ENCODE measurements at places on chromosomes 4 and X.

GRCh38 chr4:88697588-88698329 lies at the start of gene NAP1L5:
Gene NAP1L5, minus strand, starts transcription at chr4:88697829. Its CDS starts 75 bp downstream, at chr4:88697754.
- no peaks in the 10 kb centered on the region for H3K36me3 ChIP-seq
- DNase-seq = peak; percentile 85
- peak within 1 kb of the TSS; percentile 51 for H3K4me3 ChIP-seq
- H3K27me3 ChIP-seq = no peaks in the 10 kb centered on the region

- H3K27me3 ChIP-seq = no peaks in the 10 kb centered on the region
- no peaks in the 10 kb centered on the region for H3K36me3 ChIP-seq
- no peak overlapping the region for H3K27ac ChIP-seq
- no peak overlapping the region for H3K4me3 ChIP-seq
- no peak for DNase-seq
Observed at GRCh38 chrX:29431895-29432294, 783.5 kb upstream of the MAGEB2 start.

DNA sequence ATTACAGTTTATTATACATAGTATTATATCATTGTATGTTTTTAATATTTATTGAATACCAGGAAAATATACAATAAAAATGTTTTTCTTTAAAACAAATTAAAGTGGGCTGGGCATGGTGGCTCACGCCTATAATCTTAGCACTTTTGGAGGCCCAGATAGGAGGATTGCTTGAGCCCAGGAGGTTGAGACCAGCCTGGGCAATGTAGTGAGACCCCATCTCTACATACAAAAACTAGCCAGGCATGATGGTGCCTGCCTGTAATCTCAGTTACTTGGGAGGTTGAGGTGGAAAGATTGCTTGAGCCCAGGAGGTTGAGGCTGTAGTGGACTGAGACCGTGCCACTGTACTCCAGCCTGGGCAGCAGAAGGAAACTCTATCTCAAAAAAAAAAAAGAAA lies 38.3 kb upstream of the PDS5A start:
- no peak for DNase-seq
- no peaks in the 10 kb centered on the region for H3K27me3 ChIP-seq
- no peaks in the 10 kb centered on the region for H3K36me3 ChIP-seq
- no peaks in the 10 kb centered on the region for H3K4me1 ChIP-seq

GRCh38 chr4:181578911-181579310 lies 664.3 kb upstream of the TENM3 start:
- H3K4me3 ChIP-seq = no peak overlapping the region
- DNase-seq = no peak
- H3K27me3 ChIP-seq = no peaks in the 10 kb centered on the region
- no peak overlapping the region for H3K27ac ChIP-seq

- H3K36me3 ChIP-seq = peaks cover 3% of the 10 kb centered on the region
- H3K4me3 ChIP-seq = no peak overlapping the region
- DNase-seq = no peak
- H3K27ac ChIP-seq = no peak overlapping the region
- H3K27me3 ChIP-seq = no peaks in the 10 kb centered on the region
Observed at GRCh38 chr4:37615059-37615719, 71.0 kb downstream of the RELL1 start.

DNA sequence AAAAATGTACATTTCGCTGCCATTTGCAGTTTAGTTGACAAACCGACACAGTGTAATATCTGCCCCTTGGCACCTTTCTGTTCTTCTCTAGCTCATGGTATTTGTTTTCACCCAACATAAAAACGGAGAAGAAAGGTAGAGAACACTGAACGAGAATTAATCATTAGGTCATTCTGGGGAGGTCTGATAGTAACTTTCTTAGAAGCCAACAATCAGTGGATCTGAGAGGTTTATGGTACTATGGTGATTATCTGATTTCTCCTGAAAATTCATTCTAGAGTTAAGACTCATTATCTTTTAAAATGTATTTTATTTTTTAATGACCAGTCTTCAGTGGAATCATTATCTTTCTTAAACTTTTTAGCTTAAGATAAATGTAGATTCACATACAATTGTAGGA lies 8.5 kb downstream of the RAPGEF2 start:
- H3K27me3 ChIP-seq = no peaks in the 10 kb centered on the region
- H3K36me3 ChIP-seq = no peaks in the 10 kb centered on the region
- no peak overlapping the region for H3K4me3 ChIP-seq
- H3K27ac ChIP-seq = no peak overlapping the region
- DNase-seq = no peak

- H3K27ac ChIP-seq = no peak overlapping the region
- H3K4me3 ChIP-seq = no peak overlapping the region
- peaks cover 44% of the 10 kb centered on the region for H3K27me3 ChIP-seq
- H3K36me3 ChIP-seq = no peaks in the 10 kb centered on the region
Observed at GRCh38 chr4:8171984-8172924, 13.6 kb upstream of the ABLIM2 start.

GRCh38 chr4:182427554-182427953 lies 184.4 kb downstream of the TENM3 start:
- no peak overlapping the region for H3K4me3 ChIP-seq
- H3K36me3 ChIP-seq = no peaks in the 10 kb centered on the region
- no peak overlapping the region for H3K27ac ChIP-seq
- peak; percentile 79 for DNase-seq
- no peaks in the 10 kb centered on the region for H3K27me3 ChIP-seq

GRCh38 chr4:26120098-26120825 lies 200.6 kb upstream of the RBPJ start:
- no peaks in the 10 kb centered on the region for H3K4me1 ChIP-seq
- no peak for DNase-seq
- no peaks in the 10 kb centered on the region for H3K36me3 ChIP-seq
- H3K4me3 ChIP-seq = no peak overlapping the region

- H3K36me3 ChIP-seq = no peaks in the 10 kb centered on the region
- no peak overlapping the region for H3K27ac ChIP-seq
- H3K27me3 ChIP-seq = no peaks in the 10 kb centered on the region
- no peaks in the 10 kb centered on the region for H3K4me1 ChIP-seq
Observed at GRCh38 chr4:120130786-120131185, 64.1 kb upstream of the MAD2L1 start.

GRCh38 chr4:67320645-67321044 lies 224.7 kb downstream of the CENPC start:
- no peak overlapping the region for H3K4me3 ChIP-seq
- no peaks in the 10 kb centered on the region for H3K4me1 ChIP-seq
- no peaks in the 10 kb centered on the region for H3K27me3 ChIP-seq
- no peak for DNase-seq

- peak; percentile 32 for DNase-seq
- H3K36me3 ChIP-seq = no peaks in the 10 kb centered on the region
- H3K4me1 ChIP-seq = no peaks in the 10 kb centered on the region
- no peak overlapping the region for H3K4me3 ChIP-seq
- H3K27me3 ChIP-seq = no peaks in the 10 kb centered on the region
Observed at GRCh38 chr4:149784018-149784417, 31.6 kb downstream of the IQCM start.

DNA sequence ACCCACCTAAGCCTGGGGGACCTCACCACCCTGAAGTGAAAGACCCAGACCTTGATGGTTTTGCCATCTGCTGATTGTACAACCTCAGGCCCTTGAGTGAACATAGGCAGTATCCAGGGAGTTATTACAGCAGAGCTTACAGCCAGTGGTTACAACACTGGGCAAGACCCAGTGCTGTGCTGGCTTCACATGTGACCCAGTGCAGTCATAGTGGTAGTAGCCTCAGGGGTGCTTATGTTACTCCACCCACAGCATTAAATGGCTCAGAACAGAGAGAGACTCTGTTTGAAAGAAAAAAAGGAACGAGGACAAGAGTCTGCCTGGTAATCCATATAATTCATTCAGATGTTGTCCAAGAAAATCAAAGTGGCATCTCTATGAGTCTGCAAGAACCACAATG lies 45.2 kb upstream of the DACH2 start:
- no peaks in the 10 kb centered on the region for H3K27me3 ChIP-seq
- no peak for DNase-seq
- H3K4me1 ChIP-seq = no peaks in the 10 kb centered on the region
- no peaks in the 10 kb centered on the region for H3K36me3 ChIP-seq
- no peak overlapping the region for H3K27ac ChIP-seq

- H3K27ac ChIP-seq = no peak overlapping the region
- H3K36me3 ChIP-seq = no peaks in the 10 kb centered on the region
- peaks cover 6% of the 10 kb centered on the region for H3K4me1 ChIP-seq
- no peak overlapping the region for H3K4me3 ChIP-seq
- DNase-seq = peak; percentile 18
Observed at GRCh38 chr4:80112236-80112635, 39.2 kb upstream of the ANTXR2 start.

DNA sequence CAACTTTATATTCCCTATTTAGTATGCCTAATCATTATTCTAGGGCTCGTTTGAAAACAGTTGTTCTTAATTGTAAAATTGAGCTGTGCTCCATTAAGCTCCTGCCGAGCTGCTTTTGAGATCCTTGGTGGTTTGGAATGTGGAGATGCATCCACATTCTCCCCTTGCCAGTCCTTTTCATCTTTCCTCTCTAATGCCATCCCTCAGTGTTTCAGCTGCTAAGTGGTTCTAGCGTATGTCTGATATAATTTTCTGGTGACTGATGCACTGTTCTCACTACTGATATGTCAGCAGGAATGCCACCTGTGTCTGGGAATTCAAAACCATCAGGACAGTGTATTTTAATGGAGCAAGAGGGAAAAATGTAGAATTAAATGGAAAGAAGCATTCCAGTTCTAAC lies 1085.0 kb downstream of the CCSER1 start:
- no peaks in the 10 kb centered on the region for H3K27me3 ChIP-seq
- H3K4me1 ChIP-seq = no peaks in the 10 kb centered on the region
- H3K27ac ChIP-seq = no peak overlapping the region
- H3K36me3 ChIP-seq = no peaks in the 10 kb centered on the region
- no peak for DNase-seq

DNA sequence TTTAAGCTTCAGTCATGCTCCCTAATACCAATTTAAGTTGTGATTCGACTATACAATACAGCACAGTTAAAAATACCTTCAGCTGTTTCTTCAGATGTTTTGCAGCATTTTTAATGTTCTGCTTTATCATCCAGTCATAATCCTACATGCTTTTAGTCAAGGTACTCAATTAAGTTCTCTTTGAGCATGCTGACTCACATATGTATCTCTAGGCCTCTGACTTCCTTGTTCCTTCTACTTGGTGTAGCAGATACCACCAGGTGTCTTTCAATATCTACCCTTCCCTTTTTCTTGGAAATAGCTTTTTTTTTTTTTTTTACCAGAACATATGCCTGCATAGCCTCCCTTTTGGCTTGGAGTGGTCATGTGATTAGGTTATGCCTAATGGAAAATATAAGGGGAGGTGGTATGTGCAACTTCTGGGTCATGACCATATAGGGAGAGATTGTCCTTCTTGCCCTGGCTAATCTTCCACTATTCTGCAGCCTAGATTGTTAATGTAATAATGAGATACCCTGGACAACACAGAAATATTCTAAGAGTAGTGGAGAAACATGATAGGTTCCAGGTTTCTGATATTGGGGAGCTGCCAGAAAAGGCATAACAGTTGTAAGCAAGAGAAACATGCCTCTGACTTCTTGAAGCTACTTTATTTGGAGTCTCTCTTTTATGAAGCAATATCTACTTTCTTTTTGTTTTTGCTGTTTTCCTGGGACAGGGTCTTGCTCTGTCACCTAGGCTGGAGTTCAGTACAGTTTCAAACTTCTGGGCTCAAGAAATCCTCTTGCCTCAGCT lies 737.2 kb upstream of the SLIT2 start:
- H3K36me3 ChIP-seq = no peaks in the 10 kb centered on the region
- no peak overlapping the region for H3K4me3 ChIP-seq
- DNase-seq = peak; percentile 52
- H3K4me1 ChIP-seq = no peaks in the 10 kb centered on the region

- no peaks in the 10 kb centered on the region for H3K4me1 ChIP-seq
- H3K27ac ChIP-seq = no peak overlapping the region
- H3K27me3 ChIP-seq = peaks cover 4% of the 10 kb centered on the region
- peak; percentile 63 for DNase-seq
Observed at GRCh38 chrX:24242649-24243175, 71.2 kb downstream of the SUPT20HL2 start.

DNA sequence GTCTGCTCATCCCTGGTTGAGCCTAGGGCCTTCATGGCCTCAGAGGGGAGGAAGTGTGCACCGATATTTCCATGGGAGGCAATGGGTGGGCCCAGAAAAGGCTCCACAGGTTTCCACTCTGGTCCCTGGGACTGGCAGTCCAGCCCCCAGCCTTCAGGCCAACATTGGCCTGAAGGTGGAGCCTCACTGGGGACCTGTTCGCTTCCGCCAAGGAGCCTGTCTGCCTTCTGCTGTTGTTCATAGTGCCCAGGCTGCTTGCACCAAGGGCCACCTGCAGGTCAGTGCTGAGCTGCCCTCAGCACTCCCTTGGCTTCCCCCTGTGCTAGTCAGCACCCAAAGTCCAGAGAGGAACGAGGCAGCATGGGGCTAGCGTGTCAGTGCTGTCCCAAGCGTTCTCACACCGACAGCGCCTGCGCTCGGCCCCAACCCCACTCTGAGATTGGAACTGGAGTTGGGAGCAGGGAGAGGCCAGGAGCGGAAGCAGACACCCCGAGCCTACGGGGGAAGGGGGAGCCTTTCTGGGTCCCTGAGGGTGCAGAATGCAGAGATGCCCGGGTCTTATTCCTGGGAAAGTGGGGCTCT lies 720.7 kb downstream of the PCDH18 start:
- no peak overlapping the region for H3K4me3 ChIP-seq
- H3K36me3 ChIP-seq = no peaks in the 10 kb centered on the region
- H3K27ac ChIP-seq = no peak overlapping the region
- H3K27me3 ChIP-seq = no peaks in the 10 kb centered on the region

DNA sequence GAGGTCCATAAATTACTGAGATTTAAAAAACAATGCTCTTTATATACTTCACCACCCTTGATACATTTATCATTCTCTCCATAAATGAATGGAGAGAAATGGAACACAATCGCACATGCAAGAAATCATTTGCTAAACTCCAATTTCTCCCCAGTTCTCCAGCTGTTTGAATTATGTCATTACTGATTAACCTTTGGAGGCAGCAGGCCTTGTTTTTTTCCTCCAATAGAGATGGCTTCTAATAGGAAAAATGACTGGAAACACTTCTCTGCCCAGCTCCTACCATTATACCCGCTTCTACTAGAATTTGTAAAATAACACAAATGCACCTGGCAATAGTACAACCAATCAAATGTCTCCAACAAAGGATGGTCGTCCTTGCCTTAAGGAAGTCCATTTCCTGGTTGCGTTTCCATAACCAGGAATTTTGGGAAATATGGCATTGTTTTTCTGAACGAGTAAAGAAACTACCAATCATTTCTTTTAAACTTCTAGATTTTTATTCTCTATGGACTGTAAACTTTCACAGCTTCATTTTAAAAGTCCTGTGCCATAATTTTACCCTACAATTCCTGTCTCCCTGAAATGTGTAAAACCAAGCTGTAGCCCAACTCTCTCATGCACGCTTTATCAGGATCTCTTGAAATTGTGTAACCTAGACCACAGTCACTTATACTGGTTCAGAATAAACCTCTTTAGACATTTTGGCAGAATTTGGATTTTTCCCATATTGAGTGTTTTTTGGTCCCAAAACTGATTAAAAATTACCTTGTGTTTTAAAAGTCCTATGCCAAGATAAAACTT lies 60.1 kb downstream of the APBB2 start:
- no peak overlapping the region for H3K4me3 ChIP-seq
- H3K27ac ChIP-seq = no peak overlapping the region
- no peaks in the 10 kb centered on the region for H3K27me3 ChIP-seq
- H3K36me3 ChIP-seq = no peaks in the 10 kb centered on the region
- no peak for DNase-seq
- peaks cover 5% of the 10 kb centered on the region for H3K4me1 ChIP-seq

Data from IMR-90 (cell line).